ENCODE measurements at places on chromosomes 7 and 10.

DNA sequence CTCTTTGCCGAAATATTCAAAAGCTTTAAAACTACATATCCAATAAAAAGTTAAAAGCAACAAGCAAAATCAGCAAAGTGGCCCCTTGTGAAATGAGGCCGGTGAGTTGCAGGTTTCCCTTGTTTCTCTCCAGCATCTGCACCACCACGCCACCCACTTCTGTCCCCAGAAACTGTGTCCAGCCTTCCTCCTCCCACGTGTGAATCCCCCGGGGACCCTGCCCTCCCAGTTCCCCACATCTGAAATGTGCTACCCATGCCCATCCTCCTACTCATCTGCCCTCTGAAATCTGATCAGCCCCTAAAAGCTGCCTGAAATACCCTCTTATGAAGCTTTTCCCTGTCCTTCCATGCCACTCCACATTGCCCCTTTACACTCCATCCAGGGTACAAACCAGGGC lies 3.8 kb downstream of the ALOX5 start:
- no peak for DNase-seq

DNA sequence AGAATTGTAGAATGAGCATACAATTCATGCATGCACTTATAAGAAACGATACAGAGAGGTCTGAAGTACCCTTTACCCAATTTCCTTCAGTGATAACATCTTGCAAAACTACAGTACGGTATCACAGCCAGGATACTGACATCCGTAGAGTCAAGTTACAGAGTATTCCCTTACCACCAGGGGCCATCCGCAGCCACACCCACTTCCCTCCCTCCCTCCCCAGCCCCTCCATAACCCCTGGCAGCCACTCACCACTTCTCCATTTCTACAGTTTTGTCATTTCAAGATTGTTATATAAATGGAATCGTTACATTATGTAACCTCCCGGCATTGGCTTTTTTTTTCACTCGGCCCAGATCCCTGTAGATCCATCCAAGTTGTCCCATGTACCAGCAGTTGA lies 113.6 kb upstream of the RET start:
- no peak for DNase-seq

GRCh38 chr10:99329554-99330346 lies 594 bp downstream of the CNNM1 start:
- no peak for DNase-seq

- DNase-seq = no peak
Measured at GRCh38 chr7:143728333-143728862, 29.1 kb downstream of the CTAGE6 start.

DNA sequence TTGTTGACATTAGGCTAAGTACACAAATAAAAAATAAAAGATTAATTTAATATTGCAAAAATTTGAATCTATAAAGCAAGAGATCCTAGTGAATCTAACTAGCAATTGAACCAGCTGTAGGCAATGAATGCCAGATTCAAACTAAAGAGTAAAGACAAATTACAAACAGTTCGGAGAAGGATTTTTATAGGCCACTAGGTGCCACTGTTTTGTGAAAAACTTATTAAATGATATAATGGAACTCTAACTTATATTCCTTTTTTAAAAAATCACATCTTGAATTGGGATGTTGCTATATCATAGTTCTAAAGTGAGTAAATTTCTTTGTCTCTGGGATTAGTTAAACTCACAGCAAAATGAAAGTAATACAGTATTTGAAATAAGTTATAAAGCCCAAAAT lies 39.1 kb upstream of the GNAI1 start:
- DNase-seq = no peak

- DNase-seq = no peak
Measured at GRCh38 chr10:8790390-8790789, 735.9 kb downstream of the GATA3 start.

GRCh38 chr10:47334466-47335295 lies 12.4 kb downstream of the GDF2 start:
- DNase-seq = no peak

- DNase-seq = no peak
Measured at GRCh38 chr7:136692221-136692620, 176.2 kb upstream of the CHRM2 start.

GRCh38 chr7:110548372-110548771 lies 542.6 kb upstream of the LRRN3 start:
- no peak for DNase-seq

GRCh38 chr7:127955051-127955531 lies 76.1 kb downstream of the LRRC4 start:
- no peak for DNase-seq

DNA sequence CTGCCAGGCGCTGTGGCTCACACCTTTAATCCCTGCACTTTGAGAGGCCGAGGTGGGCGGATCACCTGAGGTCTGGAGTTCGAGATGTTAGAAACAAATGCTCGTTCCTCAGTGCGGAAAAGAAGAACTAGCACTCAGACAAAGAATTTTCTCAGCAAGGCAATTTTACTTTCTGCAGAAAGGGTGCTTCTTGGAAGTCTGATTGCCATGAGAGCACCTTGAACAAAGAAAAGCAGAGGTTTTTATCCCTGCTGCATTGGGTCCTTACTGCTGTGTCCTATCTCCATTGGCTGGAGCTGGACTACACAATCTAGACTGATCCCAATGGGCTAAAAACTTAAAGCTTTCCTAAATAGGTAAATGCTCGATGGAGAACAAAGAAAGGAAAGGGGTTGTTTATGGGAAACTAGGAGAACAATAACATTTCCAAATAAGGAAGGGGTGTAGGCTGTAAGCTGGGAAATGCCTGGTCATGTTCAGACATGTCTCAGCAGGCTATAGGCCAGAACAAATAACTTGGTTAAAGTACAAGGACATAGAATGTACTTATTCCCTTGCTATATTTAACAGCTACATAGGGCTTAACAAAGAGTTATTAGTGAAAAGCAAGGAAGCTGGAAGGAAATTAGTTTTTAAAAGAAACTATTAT lies 26.1 kb upstream of the ACTR3B start:
- DNase-seq = no peak

DNA sequence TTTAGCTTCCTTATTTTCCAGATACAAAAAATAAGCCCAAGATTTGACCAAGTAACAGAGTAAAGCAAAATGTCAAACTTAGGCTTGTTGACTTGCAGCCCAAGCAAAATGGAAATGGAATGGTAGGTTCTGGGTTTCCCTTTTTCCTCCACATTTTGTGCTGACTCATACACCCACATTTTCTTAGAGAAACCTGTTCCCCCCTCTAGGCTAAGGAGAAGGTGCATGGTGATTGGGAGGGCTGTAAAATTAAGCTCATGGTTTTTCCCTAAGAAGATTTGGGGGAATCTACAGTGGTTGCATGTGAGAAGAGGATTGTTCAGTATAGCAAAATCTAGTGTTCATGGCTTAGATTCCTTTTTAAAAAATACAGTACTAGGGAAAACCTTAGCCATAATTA lies 127.4 kb downstream of the ARL4A start:
- no peak for DNase-seq
